Adrenal gland (tissue), 19 donors: ENCODE measurements at places on chromosomes 3 and 15. TPM values are rescaled to one million over a fixed set of nuclear protein-coding genes. Genes with fewer than 3 reads are reported as not detected.
A peak's percentile ranks its signal among the peaks of the same experiment; 100 is the strongest.

GMPS gene
- 63.5 TPM for total RNA-seq

- no peak for DNase-seq
- no peaks in the 10 kb centered on the region for H3K4me1 ChIP-seq
- no peak overlapping the region for H3K4me3 ChIP-seq
- no peak overlapping the region for H3K27ac ChIP-seq
Observed at GRCh38 chr3:151599103-151599672, 134.5 kb upstream of the AADACL2 start.

- no peak for DNase-seq
- no peaks in the 10 kb centered on the region for H3K36me3 ChIP-seq
- H3K4me3 ChIP-seq, result no peak overlapping the region
- H3K27me3 ChIP-seq, result no peaks in the 10 kb centered on the region
- H3K4me1 ChIP-seq, result no peaks in the 10 kb centered on the region
Observed at GRCh38 chr3:56314842-56315241, 153.4 kb downstream of the ERC2 start.

DNA sequence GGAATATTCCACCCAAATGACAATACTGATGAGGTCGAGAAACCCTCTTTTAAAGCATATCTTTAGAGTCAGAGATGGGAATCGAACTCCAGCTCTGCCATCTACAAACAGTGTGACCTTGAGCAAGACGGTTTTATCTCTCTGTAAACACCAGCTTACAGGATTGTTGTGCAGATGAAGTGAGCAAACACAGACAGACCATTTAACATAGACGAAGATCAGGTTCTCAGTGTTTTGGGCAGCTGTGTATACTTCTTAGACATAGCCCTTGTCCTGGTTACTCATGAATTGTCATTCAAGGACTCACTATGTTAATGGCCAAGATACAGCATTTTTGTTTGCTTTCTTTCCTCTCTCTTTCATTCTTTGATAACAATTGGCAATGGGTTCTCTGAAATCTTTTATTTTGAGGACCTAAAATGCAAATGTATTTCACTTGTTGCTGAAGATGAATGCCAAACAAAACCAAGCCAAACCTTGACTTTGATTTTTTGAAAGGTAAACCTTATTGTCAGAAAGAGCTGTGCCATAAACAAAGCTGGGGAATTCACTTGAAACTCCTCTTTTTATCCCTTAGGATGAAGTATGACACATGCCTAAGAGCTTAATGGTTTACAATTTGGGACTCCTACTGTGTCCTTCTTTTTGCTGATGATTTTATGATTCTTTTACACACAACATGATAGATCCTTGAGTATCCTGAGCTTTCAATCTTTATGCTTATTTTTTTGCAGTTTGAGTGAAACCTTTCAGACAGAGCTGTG, 250.0 kb upstream of the PDZRN3 start:
- H3K4me1 ChIP-seq, result peaks cover 10% of the 10 kb centered on the region
- H3K27ac ChIP-seq, result no peak overlapping the region
- no peaks in the 10 kb centered on the region for H3K27me3 ChIP-seq
- H3K36me3 ChIP-seq, result no peaks in the 10 kb centered on the region

CDC25A gene
- 1.3 TPM for total RNA-seq

DNA sequence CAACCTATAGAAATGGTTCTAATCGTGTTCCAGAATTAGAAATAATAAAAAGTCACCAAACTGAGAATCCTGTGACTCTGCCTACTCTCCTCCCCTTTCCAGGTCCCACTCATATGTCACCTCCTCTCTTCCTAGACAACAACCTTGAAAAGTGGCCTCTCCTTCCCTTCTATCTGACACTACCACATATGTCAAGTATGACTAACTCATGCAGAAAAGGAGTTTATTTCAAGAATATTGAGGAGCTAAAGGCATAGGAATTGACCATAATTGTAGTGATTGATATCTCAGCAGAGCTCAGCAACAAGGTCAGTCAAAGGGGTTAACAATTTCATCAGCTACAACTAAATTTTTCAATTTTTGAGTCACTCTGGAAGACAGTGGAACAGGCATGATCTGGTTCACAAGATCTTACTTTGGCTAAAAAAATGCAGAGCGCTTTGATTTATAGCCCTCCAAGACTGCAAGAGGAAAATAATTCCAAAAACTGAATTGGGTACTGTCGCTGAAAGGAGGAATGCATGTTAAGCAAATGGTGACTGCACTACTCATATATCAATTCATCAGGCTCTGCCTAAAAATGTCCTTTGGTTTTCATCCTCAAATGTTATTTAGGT, 160.6 kb upstream of the ARHGEF26 start:
- no peak overlapping the region for H3K4me3 ChIP-seq
- no peak for DNase-seq
- no peaks in the 10 kb centered on the region for H3K36me3 ChIP-seq

GRCh38 chr3:73572368-73572767, 52.4 kb downstream of the PDZRN3 start:
- H3K27me3 ChIP-seq, result no peaks in the 10 kb centered on the region
- no peaks in the 10 kb centered on the region for H3K36me3 ChIP-seq

DNA sequence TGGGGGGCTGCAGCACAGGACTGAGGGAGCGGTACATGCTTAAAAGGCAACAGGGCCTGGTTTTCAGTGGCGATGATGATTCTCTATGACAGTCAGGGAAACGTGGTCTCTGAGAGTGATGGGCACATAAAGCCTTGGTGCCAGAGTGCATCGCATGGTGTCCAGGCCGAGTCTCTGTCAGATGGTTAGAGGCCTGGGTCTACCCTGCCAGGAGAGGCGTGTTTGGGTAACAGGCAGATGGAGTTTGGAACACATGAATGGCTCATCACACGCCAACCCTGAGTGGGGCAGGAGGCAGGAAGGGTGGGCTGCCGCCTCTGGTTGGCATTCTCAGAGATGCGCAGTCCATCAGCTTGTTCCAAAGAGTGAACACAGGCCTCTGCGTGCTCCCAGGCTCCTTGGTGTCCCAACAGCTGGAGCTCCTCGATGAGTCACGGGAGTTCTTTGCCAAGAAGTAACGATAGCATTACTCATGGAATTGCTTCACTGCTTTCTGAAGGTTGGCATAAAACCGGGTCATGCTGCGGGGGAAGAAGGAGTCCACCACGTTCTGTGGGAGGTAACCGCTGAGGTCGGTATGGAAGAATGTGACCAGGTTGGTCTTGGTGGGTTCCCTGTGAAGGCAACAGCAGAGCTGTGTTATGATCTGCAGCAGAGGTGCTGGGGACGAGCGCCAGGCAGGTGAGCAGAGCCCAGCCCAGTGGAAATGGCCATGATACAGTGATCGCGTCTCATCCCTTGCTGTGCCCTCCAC, 11.0 kb downstream of the STARD5 start:
- no peaks in the 10 kb centered on the region for H3K27me3 ChIP-seq
- no peak overlapping the region for H3K4me3 ChIP-seq
- peaks cover 7% of the 10 kb centered on the region for H3K36me3 ChIP-seq
- DNase-seq, result peak; percentile 95

C3orf49 gene
- total RNA-seq, result not detected

DNA sequence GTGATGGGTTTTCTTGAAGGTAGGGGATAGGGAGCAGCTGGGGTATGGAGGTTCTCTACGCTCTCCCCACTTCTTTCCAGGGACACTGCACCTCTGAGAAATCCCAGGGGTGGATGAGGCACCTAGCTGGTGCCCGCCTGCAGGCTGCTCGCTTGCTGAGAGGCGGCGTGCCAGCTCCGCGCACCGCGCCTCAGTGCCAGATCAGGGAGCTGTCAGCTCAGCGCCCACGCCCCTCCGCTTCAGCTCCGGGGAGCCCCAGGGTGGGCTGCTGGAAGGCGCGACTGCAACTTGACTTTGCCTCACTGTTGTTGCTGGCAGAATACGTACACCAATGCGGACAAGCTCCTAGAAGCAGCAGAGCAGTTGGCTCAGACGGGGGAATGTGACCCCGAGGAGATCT, 345.7 kb upstream of the UMPS start:
- H3K27me3 ChIP-seq, result no peaks in the 10 kb centered on the region
- H3K4me3 ChIP-seq, result no peak overlapping the region
- H3K27ac ChIP-seq, result no peak overlapping the region
- DNase-seq, result no peak
- no peaks in the 10 kb centered on the region for H3K4me1 ChIP-seq

BUB1B gene
- total RNA-seq, result 2.0 TPM

- no peaks in the 10 kb centered on the region for H3K36me3 ChIP-seq
- peak overlapping the region; percentile 86 for H3K27ac ChIP-seq
- peaks cover 38% of the 10 kb centered on the region for H3K4me1 ChIP-seq
- no peaks in the 10 kb centered on the region for H3K27me3 ChIP-seq
- DNase-seq, result no peak
- peak overlapping the region; percentile 33 for H3K4me3 ChIP-seq
Observed at GRCh38 chr3:132318451-132318850, 1.2 kb downstream of the ACP3 start.

DNA sequence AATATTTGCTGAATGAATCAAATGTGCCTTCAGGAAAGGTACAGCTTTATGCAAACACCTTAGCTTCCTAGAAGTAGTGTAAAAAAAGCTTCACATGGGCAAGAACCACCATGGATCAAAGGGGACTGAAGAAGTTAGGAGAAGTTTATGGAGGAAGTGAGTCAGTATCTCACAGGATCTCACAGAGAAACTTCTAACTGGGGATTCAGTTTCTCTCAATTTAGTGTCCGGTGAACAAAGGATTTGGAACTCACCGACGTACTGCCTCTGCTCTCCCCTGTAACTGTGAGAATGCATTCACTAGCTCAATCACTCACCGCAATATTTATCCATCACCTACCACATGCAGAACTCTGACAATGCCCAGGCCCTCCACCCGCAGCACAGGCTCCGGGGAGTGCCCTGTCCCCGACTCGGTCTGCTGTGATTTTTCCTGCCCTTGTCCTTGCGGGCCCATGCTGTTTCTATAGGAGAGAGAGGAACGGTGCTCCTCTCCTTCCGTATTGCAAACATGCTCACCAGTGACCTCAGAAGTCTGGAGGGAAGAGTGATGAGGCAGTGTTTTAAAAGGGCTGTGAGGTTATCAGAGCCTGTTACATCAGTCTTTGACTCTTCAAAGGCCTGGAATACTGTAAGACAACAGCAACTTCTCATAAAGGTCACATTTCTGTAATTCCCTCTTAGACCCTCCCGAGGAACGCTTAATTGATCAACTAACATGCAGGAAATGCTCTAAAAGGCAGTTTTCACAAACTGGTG, 222.5 kb upstream of the ICE2 start:
- DNase-seq, result no peak
- no peaks in the 10 kb centered on the region for H3K27me3 ChIP-seq
- no peaks in the 10 kb centered on the region for H3K36me3 ChIP-seq
- no peak overlapping the region for H3K27ac ChIP-seq
- H3K4me3 ChIP-seq, result no peak overlapping the region

DNA sequence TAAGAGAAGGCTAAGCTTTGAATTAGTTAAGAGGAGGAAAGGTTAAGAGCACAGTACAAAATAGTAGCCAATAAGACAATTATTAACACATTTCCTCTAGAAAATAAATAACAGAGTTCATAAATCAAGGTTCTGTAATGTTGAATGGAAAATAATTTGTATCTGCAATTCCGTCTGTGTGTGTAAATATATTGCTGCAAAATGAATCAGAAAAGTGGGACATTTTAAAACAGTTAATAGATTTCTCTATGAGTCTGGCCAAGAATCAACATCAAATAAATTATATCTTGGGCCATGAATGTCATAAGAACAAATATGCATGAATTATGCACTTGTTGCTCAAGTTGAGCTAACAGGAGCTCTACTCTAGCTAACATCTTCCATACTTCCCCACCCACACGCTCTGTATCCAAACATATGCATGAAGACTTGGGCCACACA, 14.2 kb upstream of the SUCNR1 start:
- H3K36me3 ChIP-seq, result no peaks in the 10 kb centered on the region
- H3K4me1 ChIP-seq, result peaks cover 4% of the 10 kb centered on the region
- no peaks in the 10 kb centered on the region for H3K27me3 ChIP-seq

- no peak for DNase-seq
- no peak overlapping the region for H3K4me3 ChIP-seq
- H3K36me3 ChIP-seq, result no peaks in the 10 kb centered on the region
- no peaks in the 10 kb centered on the region for H3K27me3 ChIP-seq
- H3K27ac ChIP-seq, result no peak overlapping the region
Observed at GRCh38 chr3:66419036-66419435, 81.8 kb downstream of the LRIG1 start.

GRCh38 chr3:194537732-194538247, 51.0 kb upstream of the ATP13A3 start:
- DNase-seq, result no peak
- H3K27ac ChIP-seq, result peak overlapping the region; percentile 58
- no peaks in the 10 kb centered on the region for H3K27me3 ChIP-seq
- H3K36me3 ChIP-seq, result no peaks in the 10 kb centered on the region
- no peak overlapping the region for H3K4me3 ChIP-seq

CNTN4 gene
- total RNA-seq, result 0.65 TPM

DNA sequence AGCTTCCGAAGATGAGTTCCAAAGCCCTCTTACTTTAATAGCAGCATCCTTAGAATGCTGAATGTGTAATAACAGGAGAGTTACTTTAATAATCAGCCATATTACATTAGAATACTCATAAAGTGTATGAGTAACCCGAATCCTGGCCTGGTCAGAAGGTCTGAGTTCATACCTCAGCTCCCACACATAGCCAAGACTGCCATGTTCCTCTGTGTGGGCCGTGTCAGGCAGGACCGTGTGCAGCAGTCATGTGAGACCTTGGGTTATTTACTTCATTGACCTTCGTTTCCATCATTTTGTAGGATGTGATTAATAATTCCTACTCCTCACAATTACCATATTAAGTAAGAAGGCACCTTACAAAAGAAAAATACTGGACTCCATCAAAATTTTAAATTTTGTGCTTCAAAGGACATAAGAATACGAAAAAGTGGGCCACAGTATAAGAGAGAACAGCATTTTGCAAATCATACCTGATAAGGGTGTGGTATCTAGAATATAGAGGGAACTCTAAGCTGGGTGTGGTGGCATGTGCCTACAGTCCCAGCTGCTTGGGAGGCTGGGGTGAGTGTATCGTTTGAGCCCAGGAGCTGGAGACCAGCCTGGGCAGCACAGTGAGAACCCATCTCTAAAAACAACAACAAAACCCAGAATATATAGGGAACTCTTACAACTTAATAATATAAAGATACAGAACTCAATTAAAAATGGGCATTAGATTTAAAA, 163.4 kb downstream of the ATG7 start:
- H3K4me3 ChIP-seq, result no peak overlapping the region
- H3K27ac ChIP-seq, result peak overlapping the region; percentile 77
- peaks cover 17% of the 10 kb centered on the region for H3K4me1 ChIP-seq
- H3K27me3 ChIP-seq, result no peaks in the 10 kb centered on the region

PRTG gene
- total RNA-seq, result 3.2 TPM

DNA sequence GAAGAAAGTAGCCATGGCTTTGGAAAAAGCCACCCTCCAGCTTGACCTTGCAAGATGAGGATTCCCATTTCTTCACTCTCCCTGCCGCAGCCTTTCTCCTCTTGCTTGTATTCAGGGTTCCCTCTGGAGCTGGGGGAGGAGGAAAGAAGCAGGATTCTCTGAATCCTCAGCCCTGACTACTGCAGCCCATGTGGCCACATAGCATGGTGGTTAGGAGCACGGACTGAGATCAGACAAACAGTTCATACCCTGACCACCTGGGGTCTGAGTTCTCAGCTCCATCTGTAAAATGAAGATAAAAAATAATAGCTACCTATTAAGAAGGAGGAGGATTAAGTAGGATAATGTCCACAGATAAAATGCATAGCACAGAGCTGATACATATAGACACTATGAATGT, 72.3 kb downstream of the NMD3 start:
- no peaks in the 10 kb centered on the region for H3K4me1 ChIP-seq
- H3K36me3 ChIP-seq, result no peaks in the 10 kb centered on the region
- DNase-seq, result no peak
- no peak overlapping the region for H3K4me3 ChIP-seq
- H3K27ac ChIP-seq, result no peak overlapping the region

MUC4 gene
- 0.04 TPM for total RNA-seq

GRCh38 chr3:19688767-19689166, 245.2 kb downstream of the EFHB start:
- H3K27me3 ChIP-seq, result no peaks in the 10 kb centered on the region
- DNase-seq, result no peak
- H3K4me1 ChIP-seq, result no peaks in the 10 kb centered on the region
- no peak overlapping the region for H3K27ac ChIP-seq
- no peak overlapping the region for H3K4me3 ChIP-seq
- no peaks in the 10 kb centered on the region for H3K36me3 ChIP-seq
